ENCODE measurements at places on chromosomes 11 and 22.

- no peak for DNase-seq
These were observed 126.0 kb upstream of the TTC12 start for GRCh38 chr11:113188371-113188834.

DNA sequence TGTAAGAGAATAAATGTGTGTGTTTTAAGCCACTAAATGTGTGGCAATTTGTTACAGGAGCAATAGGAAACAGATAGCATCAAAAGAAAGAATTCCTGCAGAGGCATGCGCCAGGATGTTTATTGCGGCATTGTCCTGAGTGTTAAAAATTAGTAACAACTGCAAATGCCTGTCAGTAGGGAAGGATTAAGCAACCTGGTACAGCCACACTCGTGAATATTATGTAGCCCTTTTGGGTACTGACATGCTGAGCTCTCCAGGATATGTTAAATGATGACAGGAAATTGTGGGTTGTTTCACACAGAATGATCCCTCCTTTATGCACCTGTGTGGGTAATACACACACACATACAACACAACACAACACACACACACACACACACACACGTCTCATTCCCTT lies 69.7 kb upstream of the MYOD1 start:
- no peak for DNase-seq

DNA sequence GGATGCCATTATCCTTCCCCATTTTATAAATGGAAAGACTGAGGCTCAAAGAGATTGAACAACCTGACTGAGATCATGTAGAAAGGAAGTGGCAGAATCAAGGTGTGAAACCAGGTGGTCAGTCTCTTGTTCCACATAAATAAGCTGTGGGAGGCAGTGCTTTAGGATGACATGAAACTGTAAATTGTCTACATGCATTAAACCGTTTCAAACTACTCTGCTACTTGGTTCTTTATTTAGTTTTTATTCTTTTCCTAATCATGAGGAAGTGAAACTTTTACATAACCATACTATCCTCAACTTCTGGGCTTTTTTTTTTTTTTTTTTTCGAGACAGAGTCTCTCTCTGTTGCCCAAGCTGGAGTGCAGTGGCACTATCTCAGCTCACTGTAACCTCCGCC lies 34.9 kb downstream of the CADM1 start:
- DNase-seq = no peak

- DNase-seq = no peak
These were observed 110.1 kb downstream of the CCDC81 start for GRCh38 chr11:86484795-86485166.

DNA sequence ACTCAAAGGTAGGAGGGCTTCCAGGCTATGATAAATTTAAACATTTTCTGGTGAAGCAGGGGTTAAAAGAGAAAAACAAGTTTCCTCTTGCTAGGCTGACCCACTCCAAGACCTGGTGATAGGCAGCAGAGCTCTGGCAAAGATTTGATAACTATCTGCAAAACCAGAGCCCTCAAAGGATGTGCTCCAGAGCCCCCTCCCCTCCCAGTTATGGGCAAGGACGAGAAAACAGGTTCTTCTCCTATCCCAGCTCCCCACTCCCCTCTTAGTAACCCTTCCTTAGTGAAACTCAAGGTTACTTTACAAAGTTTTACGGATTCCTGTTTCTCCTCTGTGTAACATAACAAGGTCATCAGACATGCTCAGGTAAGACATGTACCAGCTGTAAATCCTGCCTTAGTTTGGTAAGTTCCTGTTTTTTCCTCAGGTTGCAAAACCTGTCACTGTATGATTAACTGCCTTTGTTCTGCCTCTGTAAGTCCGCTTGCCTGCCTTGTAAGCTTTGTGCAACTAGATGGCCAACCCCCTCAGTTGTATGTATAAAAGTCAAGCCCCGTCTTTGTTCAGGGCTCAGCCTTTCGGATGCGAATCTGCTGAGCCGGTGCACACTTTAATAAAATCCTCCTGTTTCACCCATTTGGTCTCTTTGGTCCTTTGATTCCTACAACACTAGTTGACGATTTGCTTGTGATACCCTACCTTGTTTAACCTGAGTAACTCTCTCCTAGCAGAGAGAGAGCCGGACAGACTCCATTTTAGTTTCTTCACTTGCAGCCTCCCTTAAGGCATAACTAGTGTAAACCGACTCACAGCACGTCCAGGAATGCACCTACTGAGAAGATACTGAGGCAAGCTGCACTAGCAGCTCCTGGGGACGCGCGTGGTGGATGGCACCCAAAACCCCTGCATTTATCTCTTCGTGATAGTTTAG lies 13.9 kb downstream of the APOBEC3H start:
- no peak for DNase-seq

DNA sequence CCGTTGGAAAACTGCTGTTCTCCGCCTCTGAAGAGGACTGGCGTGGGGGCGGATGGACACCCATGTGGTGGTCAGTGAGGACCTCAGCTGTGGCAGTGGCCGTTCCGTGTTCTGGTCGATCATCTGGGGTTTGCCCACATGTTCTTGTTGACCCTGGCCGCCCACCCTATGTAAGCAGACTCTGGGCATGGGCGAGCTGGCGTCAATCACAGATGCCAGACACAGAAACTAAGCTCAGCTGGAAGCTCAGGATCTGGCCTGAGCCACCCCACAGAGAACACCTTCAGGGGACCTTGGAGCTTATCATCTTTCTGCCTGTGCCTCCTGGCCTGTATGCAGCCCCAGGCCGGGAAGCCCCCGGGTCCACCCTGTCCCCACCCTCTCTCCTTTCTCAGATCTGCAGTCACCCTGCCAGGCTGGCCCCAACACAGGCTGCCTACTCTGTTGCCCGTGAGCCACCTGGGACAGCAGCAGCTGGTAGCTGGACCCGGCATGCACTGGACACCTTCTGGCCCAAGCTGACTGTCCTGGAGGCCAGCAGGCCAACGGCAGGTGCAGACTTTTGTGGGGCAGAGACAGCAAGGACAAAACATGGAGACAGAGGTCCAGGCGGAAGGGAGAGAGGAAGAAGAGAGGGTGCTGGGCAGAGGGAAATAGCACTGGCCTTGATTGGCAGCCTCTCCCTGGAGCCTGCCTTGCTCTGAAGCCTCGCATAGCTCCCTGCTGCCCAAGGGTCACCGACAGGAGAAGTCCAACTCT lies 91.5 kb downstream of the PHF21B start:
- no peak for DNase-seq

DNA sequence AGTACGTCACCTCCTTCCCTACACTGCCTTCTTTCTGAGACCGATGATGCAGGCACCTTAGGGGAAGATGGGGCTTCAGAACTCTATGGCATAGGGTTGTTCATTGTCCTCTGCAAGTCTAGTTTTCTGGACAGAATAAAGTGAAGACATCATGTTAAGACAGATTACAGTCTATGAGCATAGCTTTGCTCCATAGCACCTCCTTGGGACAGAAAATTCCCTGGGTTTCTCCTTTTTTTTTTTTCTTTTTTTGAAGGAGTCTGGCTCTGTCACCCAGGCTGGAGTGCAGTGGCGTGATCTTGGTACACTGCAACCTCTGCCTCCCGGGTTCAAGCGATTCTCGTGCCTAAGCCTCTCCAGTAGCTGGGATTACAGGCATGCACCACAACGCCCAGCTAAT lies 119.8 kb upstream of the CADM1 start:
- DNase-seq = peak; percentile 26

- DNase-seq = no peak
These were observed 114.0 kb upstream of the PLET1 start for GRCh38 chr11:112374486-112375140.

- no peak for DNase-seq
These were observed 50.9 kb upstream of the LINC01488 start for GRCh38 chr11:69430566-69430965.

DNA sequence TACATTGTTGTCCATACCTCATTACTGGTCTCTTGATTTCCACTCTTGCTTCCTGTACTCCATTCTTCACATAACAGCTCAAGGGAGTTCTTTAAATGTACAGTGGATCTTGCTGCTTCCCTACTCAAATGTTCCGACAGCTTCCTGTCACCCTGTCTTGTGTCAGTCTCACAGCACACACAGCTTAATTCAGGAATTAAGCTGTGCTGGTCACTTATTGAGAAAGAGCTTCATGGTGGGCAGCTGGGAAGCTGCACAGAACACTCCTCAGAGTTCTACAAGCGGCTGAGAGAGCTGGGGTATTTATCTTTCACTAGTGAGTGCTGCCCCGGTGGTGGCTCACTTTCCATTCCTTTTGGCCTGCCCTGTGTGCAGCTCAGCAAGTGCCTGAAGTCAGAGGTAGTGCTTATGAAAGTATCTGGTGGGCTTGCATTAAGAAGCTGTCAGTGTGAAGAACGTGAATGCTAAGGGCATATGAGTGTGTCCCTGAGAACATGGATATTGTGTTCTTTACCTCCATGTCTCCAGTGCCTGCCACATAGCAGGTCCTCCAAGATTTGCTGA lies 48.7 kb downstream of the KCNQ1OT1 start:
- DNase-seq = no peak

All from ACHN (cell line).